ENCODE measurements at places on chromosomes 13 and 19.
A peak's percentile ranks its signal among the peaks of the same experiment; 100 is the strongest.

- DNase-seq, result no peak
These were observed 124.6 kb downstream of the COL4A2 start for GRCh38 chr13:110431425-110432294.

DNA sequence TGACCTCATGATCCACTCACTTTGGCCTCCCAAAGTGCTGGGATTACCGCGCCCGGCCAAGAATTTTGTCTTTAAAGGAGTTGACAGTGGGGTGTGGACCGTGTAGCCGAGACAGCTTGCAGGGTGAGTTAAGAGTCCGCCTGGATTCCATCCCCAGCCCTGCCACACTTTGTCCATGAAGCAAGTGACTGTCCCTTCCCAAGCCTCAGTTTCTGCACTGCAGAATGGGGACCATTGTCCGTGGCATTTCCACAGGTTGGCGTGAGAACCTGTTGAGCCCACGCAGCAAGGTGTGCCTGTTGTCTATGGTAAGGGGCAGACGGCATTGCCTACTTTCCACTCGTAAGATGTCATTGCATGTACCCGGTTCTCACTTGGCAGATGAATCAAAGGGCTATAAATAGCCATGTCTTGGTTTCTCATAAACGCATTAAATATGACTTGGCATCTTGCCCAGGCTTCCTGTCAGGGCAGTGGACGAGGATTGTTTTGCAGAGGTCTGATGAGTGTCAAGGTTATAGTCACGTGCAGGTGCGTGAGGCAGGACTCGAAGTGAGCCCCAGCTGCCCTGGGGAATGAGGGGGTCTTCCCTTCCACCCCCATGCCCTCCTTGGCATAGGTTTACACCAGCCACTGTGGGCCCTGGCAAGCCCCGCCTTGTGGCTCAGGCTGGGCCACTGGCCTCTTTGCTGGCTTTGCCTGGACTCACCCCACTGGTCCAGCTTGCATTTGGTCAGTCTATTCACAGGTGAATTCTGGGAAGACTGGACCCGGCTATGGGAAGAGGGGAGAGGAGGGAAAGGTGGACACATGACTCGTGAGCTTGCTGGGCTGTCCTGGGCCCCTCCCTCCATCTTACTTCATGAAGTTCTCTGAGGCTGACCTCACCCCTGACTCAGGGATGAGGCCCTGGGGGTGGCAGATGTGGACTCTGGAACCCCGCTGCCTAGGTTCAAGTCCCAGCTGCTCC lies 14.6 kb downstream of the FAM187B start:
- peak; percentile 86 for DNase-seq

- no peak for DNase-seq
These were observed 96.3 kb upstream of the GPR183 start for GRCh38 chr13:99403458-99403971.

- peak; percentile 67 for DNase-seq
These were observed 875.0 kb downstream of the SLITRK1 start for GRCh38 chr13:83007226-83007625.

GRCh38 chr13:56864451-56864850 lies 276.3 kb upstream of the PRR20A start:
- DNase-seq, result no peak

DNA sequence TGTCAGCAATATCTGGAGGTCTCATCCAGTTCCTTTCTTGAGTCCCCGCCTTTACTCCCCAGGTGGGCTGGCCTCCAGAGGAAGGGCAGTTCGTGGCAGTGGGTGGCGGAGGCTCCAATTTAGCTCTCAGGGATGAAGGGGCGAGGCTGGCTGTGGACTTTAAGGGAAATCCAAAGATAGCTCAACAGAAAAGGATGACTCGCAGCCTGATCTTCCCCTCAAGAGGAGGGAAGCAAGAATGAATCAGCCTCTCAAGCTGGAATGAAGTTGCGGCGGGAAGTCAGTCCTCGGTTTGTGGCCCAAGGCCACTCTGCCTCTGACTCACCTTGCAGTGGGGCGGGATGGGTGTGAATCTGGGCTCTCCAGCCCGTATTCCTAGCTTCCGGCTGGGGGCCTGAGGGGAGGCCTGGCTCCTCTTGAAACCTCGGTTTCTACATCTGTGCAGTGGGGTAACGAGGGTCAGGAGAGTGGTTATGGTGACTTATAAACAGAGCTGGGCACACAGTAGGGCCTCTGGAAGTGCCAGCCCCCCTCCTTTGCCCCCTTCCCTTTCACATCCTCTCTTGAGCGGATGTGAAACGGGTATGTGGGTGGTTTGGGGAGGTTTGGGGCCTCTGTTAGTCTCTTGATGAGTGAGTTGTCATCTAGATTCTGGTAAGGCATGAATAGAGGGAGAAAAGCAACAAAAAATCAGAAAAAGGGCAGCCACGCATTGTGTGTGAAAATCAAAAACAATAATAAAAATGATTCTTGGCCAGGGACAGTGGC lies 10.5 kb upstream of the SMG9 start:
- no peak for DNase-seq

- DNase-seq, result no peak
These were observed 68.1 kb downstream of the CHST8 start for GRCh38 chr19:33689868-33690267.

DNA sequence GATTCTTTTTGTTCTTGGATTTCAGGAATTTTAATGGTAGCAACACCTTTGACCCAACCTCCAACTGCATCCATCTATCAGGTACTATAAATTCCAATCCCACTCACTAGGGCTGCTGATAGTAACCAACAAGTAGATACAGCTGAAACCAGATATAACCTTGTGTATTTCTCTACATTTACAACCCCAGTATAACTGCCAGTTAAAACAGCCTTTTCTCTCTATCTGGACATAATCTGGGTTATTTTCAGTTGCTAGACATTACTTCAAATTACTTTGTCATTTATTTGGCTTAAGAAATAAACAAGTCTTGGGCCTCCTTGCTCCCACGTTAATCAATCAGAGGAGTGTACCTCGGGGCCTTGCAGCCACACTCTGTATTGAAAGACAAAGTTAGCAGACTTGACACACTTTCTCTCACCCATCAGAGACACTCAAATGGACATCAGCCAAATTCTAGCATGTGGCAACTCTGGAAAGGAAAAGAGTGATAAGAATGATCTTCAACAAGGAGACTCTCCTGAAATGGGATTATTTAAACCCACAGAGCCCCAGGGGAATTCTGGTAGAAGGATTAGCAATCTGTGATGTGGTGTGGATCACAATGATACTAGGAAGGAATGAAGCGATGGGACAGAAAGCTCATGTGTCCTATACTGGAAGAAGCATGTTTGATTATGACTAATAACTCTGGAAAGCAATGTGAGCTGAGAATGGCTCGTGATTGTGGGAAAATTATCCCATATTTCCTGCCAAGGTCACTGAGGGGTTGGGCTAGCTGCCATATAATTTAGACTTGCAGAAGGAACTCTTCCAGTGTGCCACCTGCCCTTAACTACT lies 157.5 kb downstream of the FLT1 start:
- no peak for DNase-seq

DNA sequence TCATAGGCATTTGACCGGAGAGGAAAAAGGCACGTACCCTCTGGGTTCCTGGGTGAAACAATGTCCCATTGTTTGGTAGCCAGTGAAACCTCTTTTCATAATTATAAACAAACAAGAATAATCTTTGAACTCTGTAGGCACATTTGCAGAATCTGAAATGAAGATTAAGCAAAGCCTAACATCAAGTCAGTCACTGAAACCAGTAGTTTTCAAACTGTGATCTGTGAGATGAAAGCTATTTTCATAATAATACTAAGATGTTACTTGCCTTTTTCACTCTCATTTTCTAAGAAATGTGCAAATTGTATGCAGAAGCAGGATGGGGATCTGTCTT lies 105.4 kb downstream of the WDFY2 start:
- no peak for DNase-seq

DNA sequence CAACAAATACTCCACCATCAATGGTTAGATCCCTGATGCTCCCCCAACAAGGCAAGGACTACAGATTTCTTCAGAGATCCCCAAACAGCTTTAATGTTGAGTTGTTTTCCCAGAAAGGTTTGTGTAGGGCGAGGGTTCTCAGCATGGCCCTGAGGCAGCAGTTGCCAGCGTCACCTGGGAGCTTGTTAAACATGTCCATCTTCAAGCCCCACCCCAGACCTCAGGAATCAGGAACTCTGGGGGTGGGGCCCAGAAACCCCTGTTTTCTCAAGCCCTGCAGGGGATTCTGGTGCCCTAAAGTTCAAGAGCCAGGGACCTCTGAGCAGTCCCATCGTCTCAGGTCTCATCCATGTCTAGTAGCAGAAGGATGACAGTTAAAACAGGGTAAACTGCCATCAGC lies 9.6 kb downstream of the EFNB2 start:
- DNase-seq, result no peak

DNA sequence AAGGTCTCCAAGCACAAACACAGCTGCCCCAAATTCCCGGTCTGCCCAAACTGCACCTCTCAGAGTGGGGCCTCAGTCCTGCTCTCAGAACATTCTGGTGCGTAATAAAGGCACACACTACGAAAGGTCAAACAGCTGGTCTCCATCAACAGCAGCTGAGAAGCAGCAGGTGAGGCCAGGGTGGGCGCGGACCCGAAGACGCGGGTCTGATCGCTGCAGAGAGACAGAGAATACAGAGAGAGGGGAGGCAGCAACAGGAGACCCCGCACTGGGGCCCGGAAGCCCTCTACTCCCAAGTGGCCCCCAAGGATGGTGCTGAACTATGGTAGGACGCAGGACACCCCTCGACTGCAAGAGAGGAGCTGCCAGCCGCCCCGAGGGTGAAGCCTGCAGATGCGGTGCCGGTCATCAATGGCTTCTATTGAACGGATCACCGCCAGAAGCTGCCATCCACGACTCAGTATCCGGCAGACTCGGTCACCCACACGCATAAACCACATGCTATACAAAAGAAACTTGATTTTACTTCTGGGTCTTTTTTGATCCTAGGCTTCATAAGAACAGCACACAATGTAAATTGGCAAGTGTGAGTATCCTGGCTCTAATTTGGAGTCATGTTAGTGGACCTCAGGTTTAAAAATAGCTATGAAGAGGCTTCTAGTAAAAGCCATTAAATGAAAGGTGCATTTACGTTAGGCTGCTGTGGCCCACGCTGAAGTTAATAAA lies 33.4 kb downstream of the STK24 start:
- DNase-seq, result no peak

DNA sequence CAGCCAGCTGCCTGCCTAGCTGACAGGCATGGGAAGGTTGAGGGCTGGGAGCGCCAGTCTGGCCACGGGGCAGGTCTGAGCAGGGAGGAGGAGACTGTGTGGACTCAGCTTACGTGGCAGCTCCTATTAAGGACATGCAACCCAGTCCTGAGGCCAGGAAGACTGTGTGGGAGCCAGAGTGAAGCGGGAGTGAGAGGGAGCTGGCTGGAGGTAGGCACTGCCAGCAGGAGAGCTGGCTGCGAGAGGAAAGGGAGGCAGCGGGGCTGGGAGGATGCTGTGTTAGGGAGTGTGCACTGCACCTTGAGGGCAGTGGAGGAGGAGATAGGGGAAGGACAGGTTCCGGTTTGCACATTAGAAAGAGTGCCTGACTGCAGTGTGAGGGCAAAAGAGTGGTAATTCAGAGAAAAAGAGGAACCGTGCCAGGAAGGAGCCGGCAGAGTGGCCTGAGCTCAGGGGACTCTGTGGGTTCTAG lies 99.2 kb downstream of the SLC7A1 start:
- peak; percentile 76 for DNase-seq

DNA sequence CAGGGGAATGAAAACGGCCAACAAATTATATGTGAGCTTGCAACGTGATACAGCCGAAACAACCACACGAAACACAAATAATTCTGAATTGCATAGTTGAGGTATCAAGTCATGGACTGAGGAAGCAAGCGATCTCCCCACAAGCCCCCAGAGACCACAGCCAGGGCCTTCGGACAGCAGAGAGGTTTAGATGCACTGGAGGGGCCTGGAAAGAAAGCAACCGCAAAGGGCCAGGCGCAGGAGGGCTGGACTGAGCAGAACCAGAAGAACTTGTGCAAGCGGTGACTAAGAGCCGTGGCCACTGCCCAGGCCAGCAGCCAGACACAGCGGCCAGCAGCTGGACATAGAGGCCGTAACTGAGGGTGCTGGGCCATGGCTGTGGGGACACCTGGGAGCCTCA lies 131.4 kb downstream of the TNFRSF19 start:
- DNase-seq, result no peak
